Fibroblast of skin of abdomen (primary cell): ENCODE measurements at places on chromosomes 3 and 15.

- no peak for DNase-seq
Measured at GRCh38 chr3:73228959-73229358, 167.5 kb downstream of the EBLN2 start.

DNA sequence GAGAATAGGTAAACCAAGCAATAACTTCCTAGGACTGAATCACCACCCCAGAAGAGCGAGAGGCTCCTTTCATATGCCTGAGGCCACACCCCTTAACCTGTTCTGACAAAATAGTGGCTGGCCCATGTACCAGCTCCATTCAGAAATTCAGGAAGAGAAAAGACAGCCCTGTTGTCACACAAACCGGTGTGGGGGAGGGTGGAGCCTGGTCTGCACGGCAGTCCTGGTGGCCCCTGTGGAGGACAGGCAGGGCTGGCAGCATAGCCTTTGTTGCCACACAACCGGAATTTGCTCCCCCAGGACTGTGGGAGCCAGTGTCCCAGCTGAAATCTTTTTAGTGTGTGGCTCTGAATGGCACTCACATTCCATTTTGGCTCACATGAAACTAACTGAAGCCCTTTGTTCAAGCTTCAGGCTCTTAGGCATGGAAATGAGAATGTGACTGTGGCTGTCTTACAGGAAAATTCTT lies 23.8 kb downstream of the RLBP1 start:
- no peak for DNase-seq

DNA sequence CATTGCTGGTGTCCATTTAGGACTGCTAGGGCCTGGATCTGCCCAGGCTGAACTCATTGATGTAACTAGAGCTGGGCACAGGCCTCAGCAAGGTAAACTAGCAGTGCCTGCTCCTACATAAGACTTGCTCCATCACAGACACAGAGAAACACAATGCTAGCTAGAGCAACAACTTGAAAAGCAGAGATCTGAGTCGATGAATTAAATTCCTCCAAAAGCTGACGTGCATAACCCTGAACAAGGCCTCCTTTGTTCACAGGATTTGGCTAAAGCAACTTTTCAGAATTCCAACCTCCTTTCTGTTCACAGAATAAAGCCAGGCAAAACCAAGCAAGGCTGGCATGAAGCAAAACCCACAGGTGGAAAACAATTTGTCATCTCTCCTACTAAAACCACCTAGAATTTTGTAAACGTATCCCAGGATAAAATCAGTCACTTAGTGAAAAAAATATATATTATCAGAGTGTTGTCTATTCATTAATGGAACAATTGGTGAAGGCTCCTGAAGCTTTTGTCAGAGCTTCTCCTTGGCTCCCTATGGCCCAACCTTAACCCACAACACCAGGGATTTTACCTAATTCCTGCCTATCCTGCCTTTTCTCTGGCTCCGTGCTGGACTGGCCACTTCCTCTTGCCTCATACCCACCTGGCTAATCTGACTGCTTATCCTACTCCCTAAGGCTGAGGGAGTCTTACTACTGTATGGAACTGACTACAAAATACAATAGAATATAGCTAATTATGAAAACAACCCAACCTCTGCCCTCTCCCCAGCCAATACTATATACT lies 39.9 kb downstream of the PLCH1 start:
- no peak for DNase-seq

DNA sequence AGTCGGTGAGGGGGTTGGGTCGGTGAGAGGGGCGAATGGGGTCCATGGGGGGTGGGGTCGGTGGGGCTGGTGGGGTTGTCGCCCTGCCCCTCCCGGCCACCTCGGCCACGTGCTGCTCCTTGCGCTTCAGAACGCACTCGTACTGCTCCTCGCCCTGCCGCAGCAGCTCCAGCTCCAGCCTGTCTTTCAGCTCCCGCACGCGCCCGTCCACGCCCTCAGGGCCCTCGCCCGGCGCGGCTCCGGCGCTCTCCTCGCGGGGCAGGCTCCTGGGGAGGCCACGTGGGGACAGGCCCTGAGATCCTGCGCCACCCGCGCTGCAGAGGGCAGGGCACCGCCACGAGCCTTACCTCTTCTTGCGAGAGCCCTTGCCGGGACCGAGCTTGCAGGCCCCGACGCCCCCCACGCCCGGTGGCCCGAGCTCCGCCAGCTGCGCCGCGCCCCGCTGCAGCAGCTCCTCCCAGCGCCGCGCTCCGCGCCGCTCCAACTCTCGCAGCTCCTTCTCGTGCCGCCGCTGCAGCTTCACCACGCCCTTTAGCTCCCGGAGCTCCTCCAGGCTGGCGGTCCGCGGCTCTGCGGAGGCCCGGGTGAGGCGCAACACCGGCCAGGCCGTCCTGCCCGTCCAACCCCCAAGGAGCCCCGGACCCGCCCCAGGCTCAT lies 8.2 kb upstream of the ANKRD63 start:
- peak; percentile 55 for DNase-seq
